ENCODE measurements at places on chromosomes 5 and 9.

DNA sequence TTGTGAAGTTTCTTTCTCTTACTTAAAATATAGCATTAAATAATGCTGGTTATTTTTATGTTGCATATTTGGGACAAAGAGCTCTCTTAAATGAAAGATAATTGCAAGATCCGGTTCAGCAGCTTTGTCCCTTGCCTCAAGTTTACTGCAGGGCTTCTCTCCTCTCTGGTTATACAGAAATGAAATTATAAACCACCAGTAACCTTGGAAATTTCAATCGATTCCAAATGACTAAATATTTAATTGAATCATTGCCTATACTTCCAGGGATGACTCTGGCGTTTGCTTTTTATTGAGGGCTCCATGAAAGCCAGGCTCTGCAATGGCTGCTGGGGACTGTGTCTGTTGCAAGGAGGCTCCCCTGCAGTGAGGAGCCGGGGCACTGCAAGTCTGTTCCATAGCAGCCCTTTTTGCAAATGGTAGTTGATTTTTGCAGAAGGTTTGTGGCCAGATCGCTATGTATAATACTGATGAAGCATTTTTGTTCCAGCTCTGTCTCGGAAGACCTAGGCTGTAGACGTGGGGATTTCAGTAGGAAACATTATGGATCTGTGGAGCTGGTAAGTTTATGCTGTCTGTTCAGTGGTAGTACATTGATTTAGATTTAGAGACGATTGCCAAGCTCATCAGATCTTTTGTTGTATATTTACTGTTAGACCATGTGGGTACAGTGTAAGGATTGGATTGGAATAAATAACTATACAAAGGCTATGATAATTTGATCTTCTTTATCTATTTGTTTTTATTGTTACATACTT is at the start of gene GARNL3:
TSS of gene GARNL3 (plus strand) at position 313 of the 758 bp plus-strand sequence. CDS start at position 417, 104 bp downstream.
- no peak for DNase-seq

- no peak for DNase-seq
These were observed 8.3 kb downstream of the TMEM250 start for GRCh38 chr9:136110082-136111061.

GRCh38 chr5:149049371-149049781 is 13.5 kb downstream of the SH3TC2 start:
- DNase-seq, result no peak

GRCh38 chr9:123305879-123306278 is 37.5 kb upstream of the STRBP start:
- DNase-seq, result no peak

DNA sequence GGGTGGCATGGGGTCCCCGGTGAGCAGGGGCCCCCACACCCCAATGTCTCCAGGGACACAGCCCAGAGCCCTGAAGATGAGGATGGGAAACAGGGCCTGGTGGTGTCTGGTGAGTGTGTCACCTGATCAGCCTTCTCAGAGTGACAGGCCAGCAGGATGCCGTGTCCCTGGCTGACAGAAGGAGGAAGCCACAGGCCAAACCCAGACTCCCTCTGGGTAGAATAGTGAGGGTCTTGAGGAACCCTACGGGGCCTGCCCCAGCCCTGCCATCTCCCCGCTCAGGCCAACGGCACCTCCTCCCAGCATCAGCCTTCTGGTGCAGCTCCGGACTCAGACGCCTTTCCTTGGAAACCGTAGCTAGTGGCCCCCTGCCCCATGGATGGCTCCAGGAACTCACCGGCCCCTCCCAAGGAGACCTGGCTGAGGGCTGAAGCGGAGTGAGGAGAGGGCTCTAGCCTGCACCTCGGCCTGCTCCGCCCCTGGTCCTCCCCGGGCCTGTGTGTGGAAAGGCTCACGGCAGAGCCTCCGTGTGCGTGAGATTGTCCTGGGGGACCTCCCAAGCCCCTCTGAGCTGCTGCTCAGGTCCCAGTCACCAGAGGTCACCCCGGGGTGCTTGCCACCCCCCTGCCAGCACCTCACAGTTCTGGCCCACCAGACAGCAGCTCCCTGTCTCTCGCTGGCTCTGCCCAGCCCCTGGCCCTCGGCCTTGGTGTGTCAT is 6.0 kb downstream of the RALGDS start:
- no peak for DNase-seq

GRCh38 chr5:138752341-138752950 is 779 bp upstream of the CTNNA1 start:
- DNase-seq, result no peak

- no peak for DNase-seq
These were observed 86.6 kb downstream of the MACROH2A1 start for GRCh38 chr5:135312255-135312935.

DNA sequence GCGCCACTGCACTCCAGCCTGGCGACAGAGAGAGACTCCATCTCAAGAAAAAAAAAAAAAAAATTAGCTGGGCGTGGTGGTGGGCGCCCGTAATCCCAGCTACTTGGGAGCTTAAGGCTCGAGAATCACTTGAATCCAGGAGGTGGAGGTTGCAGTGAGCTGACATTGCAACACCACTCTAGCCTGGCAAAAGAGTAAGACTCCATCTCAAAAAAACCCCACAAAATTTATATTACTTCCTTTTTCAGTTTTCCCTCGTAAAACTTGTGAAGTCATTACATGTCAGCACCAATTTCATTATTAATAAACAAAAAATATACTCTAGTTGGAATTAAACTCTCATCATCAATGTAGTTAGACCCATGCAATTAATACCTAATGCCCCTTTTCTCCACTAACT is 43.9 kb downstream of the SHLD3 start:
- DNase-seq, result no peak

DNA sequence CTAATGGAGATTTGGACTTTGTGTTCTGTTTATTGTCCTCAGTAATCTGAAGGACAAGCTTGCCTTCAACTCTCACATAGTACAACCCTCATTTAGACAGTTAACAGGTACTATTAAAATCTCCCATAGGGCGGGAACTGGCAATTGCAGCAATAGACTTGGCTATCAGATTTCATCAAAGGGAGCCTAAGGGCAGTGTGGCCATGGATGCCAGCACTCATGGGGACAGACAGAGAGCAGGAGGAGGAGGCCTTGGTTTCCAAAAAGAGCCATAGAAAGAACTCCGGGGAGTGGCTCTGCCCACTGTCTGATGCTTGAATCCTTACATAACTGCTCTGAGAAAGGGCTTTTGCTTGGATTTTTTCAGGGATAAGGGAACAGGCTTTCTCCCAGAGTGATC is 6.8 kb downstream of the SLC36A1 start:
- no peak for DNase-seq

DNA sequence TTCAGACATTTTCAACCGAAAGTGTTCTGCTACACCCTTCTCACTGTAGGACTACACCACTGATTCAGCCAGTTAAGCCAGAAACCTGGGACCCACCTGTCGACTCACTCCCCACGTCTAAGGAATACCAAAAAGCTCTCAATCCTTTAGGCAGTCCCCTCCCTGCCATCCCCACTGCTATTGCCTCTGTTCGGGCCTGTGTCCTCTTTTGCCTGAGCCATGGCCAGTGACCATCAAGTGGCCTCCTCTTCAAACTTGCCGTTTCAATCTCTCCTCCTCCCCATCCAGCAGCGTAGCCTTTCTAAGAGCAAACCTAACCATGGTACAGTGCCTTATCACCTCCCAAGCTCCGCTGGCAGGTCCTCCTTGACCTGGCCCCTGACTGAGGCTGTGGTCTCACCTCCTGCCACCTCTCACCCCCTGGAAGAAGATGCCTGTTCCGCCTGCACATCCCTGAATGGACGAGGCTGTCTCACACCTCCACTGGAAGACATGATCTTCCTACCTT is 64.1 kb downstream of the GALNT12 start:
- DNase-seq, result no peak

DNA sequence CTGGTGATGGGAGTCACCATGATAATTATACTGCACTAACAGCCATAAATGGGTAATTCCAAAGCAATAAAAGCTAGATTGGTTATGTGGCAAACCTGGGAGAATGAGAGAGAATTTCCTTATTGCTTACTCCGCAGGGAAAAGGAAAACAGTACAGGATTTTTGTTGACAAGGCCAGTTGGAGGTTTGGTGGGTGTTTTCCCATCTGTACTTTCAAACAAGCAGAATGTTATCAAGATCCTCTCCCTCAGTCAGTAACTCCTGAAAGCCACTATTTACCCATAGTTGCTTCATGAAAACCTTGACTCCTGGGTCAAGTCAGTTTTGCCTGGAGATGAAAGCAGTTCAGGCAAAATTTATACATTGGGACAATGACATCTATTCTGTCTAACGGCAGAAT is 26.4 kb downstream of the IL9 start:
- no peak for DNase-seq
